ENCODE measurements at places on chromosomes 1 and 21. TPM values are rescaled to one million over a fixed set of nuclear protein-coding genes. Genes with fewer than 3 reads are reported as not detected.

Gene LCE1F
- total RNA-seq: not detected

Gene RGS8
- not detected for total RNA-seq

Gene ACBD3
- 33.9 TPM for total RNA-seq

DNA sequence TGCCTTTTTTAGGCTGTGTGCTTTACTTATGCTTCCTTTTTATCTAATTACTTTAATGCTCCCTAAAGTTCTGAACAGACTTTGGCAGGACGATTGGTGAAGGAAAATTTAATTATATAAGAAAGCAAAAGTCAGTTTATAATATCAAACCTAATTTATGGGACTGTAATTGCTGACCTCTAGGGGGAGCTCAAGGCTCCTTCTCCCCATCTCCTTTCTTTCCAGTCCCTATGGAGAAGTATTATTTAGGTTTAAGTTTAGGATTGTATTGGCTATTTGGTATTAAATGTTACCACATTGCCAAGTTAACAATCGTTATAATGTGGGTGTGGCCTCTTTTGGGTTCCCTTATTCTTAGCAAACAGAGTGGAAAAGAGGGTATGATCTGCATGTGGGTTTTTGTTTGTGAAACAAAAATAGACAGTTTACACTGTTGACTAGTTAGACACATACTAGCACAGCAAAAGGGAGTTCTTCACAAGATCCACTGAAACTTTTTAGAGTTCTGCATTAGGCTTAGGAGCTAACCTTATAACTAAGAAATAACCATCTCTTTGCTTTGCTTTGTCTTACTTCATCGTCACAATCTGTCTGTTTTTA, 48.2 kb upstream of the TNFSF4 start:
- ATAC-seq: no peak

DNA sequence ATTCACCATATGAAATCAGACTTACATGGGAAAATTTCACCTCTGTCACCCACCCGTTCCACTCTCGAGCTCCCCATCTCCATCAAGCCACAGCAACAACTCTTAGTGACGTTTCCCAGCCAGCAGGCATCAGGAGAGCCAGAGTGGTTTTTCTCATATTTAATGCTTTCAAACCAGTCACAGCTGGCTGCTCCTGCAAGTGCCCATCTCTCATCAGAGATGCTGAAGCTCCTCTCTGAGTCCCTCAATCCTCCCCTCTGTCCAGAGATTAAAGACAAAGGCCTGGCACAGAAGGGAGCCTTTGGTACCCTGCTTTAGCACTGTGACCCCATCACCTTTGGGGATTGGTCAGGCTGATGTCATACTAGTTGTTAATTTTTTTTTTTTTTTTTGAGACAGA, 277.3 kb downstream of the DNM3 start:
- ATAC-seq: no peak

- no peak for ATAC-seq
Observed at GRCh38 chr1:109761227-109762038, 2.3 kb downstream of the EPS8L3 start.

- ATAC-seq: no peak
Observed at GRCh38 chr1:197156692-197157091, 10.2 kb upstream of the ASPM start.

All from esophagus mucosa (tissue), 1 donor.